ENCODE measurements at places on chromosomes 11 and 22.

DNA sequence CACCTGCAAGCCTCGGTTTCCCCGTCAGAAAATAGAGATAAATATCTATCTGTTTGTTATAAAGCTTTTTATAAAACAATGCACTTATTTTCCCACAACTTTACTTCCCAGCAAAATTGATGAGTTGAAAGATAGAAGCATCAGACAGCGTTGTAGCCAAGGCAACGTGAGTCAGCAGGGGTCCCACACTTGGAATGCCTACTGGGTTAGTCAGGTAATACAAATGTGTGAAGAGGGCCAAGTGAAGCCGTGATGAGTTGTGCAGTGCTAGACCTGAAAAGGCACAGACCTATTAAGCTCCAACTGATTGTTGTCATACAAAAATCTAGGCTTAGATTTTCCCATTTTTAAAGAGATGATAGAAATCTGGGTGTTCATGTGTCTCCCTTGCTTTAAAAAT, 118.7 kb downstream of the PGR start:
- no peak for DNase-seq

DNA sequence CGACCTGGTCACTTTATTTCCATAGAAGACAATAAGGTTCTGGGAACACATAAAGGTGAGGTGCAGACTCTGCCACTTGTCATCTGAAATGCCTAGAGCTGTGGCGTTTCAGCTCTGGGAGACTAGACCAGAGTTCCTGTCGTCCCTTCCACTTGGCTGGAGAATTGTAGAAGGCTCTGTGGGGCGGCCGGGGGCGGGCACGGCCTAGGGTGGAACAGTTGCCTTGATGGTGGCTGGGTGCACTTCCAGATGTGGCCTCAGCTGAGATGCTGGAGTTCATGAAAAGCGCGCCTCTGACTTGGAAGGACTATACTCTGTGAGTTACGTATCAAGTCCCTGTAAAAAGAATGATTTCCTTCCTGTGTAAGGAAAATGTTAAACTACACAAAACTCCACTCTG, 16.8 kb downstream of the TRMU start:
- DNase-seq = no peak

- no peak for DNase-seq
These were observed 83.9 kb upstream of the TIMP3 start for GRCh38 chr22:32717337-32718240.

DNA sequence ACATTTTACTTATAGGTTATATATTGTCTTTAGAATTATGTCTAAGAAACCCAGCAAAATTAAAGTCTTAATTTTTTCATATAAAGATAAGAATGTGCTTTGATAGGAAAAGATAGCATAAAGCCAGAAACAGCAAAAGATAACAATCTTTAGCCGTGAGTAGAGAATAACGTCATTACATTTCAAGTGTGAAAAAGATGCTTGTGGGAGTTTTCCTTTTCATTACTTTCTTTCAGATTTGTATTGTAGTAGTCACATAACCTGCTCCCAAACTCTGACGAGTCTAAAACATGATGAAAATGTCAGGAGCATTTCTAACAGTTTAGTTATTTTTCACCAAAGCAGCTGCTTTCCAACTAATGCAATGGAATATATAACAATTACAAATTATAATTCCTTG, 31.3 kb downstream of the ARFGAP3 start:
- no peak for DNase-seq

DNA sequence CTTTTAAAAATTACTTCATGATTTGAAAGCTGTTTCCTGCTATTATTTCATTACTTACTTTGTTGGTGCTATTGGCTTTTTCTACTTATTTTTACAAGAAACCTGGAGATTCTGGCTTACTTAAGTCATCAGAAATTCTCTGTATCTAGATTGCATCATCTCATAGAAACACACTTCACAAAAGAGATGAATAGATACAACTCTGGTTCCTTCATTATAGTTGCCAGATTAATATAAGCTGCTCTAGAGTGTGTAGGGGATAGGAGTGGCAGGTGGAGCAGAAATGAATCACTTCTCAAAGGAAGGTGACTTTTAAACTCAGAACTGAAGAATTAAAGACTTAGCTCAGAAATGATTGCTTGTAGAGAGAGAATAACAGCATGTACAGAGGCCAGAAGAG, 20.0 kb downstream of the CYP2R1 start:
- DNase-seq = no peak

- DNase-seq = no peak
These were observed 22.5 kb downstream of the P4HA3 start for GRCh38 chr11:74288911-74289310.

- no peak for DNase-seq
These were observed 61.1 kb downstream of the GGTLC2 start for GRCh38 chr22:22705328-22706100.

- DNase-seq = no peak
These were observed 47.8 kb downstream of the FANCF start for GRCh38 chr11:22577854-22578253.

DNA sequence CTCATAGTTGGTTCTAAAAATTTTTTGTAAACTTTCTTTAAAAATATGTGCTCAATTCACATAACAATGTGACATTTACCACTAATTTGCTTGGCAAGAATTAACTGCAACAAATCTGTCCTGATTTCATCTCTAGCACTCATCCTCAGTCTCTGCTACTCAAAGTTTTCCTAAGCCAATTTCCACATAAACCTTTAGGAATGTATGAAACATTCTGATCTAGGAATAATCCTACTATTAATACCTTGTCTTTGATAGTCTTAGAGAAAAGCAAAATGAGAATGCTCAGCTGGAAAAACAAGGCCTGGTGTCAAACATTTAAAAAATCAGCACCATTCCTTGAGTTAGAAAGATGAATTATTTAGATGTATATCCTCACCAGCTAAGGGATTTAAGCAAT, 114.3 kb downstream of the CD44 start:
- DNase-seq = no peak

- no peak for DNase-seq
These were observed 69.1 kb downstream of the YAP1 start for GRCh38 chr11:102179371-102179770.

DNA sequence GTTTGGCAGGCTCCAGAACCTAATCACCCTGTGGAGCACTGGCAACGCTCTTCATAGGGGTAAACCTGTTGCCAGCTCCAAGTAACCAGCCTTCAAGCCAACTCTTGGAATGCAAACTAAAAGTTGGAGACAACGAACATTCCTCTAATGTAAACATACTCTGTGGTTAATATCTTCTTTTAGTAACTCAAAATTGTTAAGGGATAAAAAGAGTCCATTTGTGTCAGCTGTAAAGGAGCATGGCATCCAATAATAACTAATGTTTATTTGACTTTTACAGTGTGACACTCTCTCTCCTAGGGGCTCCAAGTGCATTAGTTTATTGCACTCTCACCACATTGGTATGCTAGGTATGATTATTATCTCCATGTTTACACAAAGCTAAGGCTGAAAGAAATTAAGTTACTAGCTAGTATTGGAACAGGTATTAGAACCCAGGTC, 31.0 kb upstream of the AMOTL1 start:
- no peak for DNase-seq

DNA sequence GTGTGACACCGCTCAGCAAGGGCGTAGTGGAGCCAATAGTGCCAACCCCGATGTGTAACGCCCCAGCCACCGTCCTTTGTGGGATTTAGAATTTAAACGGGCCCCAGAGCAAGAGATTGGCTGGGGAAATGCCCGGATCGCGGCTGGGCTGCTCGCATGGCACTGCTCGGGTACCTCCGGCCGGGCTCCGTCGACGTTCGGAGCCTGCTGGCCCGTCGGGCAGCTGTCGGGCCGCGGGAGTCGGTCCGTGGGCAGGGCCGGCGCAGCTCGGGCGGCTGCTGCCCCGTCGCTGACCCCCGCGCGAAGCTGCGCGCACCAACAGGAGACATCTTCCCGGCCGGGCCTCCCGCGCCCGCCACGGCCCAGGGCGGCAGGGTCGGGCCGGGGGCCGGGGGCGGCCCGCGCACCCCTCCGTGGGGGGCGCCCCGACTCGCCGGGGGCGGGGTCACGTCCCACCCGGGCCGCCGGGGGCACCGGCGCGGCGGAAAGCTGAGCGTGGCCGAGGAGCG, 1.3 kb upstream of the KDM2A start:
- peak; percentile 31 for DNase-seq

GRCh38 chr11:36375353-36376008, 79.4 kb downstream of the PRR5L start:
- DNase-seq = no peak

Measured in stimulated activated CD4-positive, alpha-beta T cell treated with anti-CD3 and anti-CD28 coated beads, Interleukin-15, amount 100 ng/mL, for 1 hour (primary cell).